ENCODE measurements at places on chromosomes 12 and 14.
A peak's percentile ranks its signal among the peaks of the same experiment; 100 is the strongest.

DNA sequence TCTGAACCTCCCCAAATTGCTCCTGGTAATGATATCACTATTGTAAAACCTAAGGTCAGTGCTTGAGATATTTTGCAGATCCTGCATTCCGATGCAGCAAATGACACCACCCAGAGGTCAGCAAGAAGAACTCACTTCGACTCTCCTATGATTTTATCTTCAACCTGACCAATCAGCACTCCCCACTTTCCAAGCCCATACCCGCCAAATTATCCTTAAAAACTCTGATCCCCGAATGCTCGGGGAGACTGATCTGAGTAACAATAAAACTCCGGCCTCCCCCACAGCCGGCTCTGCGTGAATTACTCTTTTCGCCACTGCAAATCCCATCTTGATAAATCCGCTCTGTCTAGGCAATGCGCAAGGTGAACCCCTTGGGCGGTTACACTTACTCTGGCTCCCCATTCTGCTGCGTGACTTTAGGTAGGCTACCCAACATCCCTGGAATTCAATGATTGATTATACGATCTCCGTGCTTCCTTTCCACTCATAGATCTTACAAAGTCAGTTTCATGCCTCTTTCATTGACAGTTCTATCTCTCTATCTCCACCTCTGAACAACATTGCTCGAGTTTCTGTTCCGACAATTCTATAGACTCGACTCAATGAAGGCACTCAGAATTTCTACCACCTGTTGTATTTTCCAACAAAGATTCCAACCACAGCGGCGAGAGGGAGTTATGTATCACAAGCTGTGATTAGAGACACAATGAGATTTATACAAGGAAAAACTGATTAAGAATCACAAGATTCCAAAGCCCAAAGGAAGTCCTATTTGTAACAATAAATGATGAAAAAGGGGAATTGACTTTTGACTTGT is 939 bp downstream of the NPC2 start:
- DNase-seq: peak; percentile 51

DNA sequence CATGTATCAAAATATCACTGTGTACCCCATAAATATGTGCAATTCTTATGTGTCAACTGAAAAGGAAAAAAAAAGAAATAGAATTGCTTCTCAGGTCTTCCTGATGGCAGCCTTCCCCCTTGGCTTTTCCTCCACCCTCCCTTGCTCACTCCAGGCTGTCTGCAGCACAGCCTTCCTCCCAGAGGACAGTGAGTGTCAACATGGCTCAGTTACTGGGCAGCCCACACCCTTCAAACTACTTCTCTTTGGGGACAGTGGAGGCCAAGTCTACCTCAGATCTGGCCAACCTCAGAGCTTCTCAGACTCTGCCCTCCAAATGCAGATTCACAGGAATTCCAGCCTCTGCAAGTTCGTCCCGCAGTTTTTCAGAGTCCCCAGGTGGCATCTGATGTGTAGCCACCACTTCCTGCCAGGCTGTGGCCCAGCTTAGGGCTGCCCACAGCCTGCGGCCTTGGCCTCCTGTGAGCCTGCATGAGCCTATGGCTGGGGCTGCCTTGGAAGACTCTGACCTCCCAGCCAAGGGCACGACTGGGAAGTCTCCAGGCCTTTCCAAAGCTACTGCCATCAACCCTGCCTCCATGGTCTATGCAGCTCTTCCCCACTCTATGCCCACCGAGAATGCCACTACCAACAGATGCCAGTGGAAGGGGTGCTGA is 148.0 kb upstream of the PWP1 start:
- no peak for DNase-seq

- DNase-seq: no peak
Observed at GRCh38 chr12:124385219-124385969, 90.5 kb downstream of the RFLNA start.

DNA sequence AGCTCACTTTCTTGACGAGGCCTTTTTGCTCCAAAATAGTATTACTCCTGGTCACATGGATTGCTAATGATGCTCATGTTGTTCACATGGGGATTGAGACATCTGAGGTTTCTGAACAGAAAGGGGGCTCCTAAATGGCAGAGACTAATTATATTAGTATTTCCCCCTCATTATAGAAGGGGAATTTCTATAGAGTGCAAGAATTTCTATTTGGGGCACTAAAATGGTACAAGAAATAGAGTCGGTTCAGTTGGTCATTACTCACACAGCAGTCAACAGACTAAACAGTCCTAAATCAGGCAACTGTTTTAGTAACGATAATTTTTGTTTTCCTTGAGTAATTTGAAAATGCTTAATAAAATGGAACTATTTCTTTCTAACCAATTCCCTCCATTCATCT is 108.9 kb downstream of the DACT1 start:
- DNase-seq: no peak

- DNase-seq: no peak
Observed at GRCh38 chr14:31127690-31128089, 79.9 kb downstream of the HECTD1 start.

DNA sequence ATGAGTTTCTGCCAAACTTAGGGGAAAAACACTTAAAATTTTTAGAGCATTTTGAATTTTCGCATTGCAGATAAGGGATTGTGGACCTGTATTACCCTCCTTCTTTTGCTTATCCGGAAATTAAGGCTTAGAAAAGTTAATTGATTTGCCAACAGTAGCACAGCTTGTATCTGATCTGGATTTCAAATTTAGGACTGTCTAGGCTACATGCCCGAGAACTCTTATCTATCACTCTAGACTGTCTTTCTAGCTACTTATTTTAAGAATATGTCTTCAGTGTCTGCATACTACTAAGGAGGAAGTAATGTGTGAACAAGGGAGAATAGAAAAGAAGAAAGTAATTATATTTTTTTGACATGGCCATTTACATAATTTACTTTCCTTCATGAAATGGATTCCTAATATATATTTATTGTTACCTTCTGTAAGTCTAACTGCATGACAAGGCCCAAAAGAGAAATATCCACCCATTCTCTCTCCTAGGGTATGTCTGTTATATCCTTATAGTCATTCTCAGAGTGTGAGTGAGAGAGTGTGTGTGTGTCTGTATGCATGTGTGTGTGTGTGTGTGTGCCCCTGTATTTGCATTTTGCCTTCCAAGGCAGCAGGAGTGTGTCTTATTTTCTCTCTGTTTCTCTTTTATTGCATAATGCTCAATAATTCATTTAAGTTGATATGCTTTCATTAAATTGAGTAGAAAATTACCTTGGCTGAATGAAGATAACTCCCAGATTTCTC is 132.1 kb downstream of the SLC5A8 start:
- DNase-seq: no peak

GRCh38 chr14:70943838-70944237 is 36.6 kb downstream of the PCNX1 start:
- DNase-seq: no peak

- no peak for DNase-seq
Observed at GRCh38 chr14:51041883-51042282, 53.0 kb downstream of the TRIM9 start.

DNA sequence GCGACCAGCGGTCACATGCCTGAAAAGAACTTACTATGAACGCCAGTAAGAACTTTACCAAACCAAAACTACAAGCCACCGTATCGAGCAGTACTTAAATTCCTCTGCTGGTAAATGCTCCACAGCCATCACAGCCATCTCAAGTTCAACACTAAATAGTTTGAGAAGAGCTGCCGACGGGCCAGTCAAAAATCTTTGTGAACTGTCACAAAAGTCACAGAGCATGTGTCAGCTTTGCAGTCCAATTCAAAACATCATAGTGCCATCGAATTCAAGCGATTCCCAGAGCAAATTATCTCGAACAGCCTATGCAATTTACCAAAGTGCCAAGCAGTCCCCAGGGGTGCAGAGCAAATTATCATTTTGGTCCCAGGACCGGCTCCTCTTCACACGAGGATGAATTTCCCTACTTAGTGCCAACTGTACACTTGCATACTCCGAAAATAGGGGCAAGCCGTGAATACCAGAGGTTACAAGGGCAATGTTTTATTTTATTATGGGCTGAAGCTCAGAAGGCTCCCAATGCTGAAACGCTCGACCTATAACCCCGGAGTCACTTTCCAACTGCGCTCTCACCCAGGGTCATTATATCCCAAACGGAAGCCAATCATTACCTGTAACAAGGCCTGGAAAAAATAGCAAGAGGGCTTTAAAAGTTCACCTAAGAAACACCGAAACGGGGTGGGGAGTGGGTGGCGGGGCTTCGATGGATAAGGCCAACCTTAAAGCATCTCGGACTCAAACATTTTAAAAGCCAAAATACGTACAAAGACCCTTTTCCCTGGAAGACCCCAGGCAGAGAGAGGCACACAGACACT is 1.1 kb downstream of the LRP6 start:
- peak; percentile 51 for DNase-seq

DNA sequence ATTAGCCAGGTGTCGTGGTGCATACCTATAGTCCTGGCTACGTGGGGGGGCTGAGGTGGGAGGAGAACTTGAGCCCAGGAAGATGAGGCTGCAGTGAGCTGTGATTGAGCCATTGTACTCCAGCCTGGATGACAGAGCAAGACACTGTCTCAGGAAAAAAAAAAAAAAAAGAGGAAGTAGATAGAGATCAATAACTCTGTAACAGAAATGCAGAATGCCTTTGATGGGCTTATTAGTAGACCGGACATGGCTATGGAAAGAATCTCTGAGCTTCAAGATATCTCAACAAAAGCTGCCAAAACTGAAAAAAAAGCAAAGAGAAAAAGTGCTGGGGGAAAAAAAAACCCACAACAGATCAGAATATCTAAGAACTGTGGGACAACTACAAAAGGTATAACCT is 37.5 kb downstream of the GPR68 start:
- no peak for DNase-seq

GRCh38 chr14:100262545-100262944 is 23.6 kb downstream of the YY1 start:
- no peak for DNase-seq

DNA sequence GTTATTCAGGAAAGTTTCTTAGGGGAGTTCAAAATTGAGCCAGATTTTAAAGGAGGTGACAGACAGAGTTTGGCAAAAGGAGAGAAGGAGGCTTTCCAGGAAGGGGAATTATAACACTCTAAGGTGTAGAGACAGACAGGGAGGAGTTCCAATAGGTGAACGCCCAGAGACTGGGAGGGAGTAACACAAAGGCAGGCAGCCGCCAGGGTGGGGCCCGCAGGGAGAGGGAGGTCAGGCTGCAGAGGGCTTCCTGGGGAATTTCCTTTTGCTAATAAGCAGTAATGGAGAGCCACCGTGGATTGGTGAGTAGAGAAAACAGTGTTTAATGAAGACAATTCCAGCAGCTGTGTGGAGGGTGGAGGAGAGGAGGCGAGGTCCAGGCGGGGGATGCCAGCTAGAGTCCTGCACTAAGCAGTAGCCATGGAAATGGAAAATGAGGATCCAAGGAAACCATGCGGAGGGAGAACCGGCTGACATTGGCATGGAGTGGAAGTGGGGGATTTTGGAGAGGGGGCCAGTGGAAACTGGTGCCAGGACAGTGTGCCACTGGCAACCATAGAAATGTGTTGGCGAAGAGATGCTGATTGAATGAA is 22.2 kb downstream of the GRIN2B start:
- DNase-seq: no peak

GRCh38 chr12:19518209-19518608 is 78.9 kb downstream of the AEBP2 start:
- no peak for DNase-seq

GRCh38 chr12:121773011-121773777 is 20.3 kb downstream of the RHOF start:
- peak; percentile 91 for DNase-seq

- no peak for DNase-seq
Observed at GRCh38 chr12:94048757-94049156, 99.6 kb upstream of the PLXNC1 start.

GRCh38 chr12:87988534-87988933 is 40.7 kb downstream of the C12orf50 start:
- DNase-seq: no peak

DNA sequence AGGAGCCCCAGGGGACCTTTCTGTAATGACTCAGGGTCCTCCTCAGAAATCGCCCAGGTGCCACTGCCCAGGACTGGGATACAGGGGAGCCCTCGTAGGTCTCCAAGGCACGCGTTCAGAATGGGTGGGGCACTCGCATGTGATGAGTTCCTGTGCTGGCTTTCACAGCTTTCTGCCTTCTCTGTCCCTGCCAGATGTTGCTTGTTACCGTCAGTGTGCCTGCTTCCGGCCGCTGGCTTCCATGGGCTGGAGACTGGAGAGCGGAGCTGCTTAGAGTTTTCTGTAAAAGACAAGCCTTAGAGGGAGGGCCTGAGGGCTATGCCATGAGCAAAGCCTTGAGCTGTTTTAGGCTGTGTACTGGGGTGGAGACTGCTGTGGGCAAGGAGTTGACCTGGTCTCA is 75.0 kb upstream of the SLC24A4 start:
- no peak for DNase-seq

GRCh38 chr12:119949145-119949544 is 39.9 kb upstream of the BICDL1 start:
- no peak for DNase-seq

DNA sequence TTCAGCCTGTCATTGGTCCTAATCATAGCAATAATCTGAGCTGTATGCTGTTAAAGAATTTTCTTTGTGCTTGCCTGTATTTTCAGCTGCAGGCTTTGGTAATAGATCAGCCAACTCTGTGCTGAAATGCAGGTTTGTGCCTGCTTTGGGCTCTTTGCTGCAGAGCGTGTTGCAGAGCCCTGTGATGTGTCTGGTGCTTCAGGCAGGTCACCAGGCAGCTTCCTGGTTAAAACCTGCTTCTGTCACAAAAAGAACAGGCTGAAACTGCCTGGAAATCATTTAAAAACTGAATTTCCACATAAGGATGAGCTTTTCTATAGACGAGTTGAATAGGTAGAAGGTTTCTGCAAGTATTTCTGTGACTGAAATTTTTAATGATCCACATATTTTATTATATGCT is 3.1 kb downstream of the DIP2B start:
- no peak for DNase-seq

GRCh38 chr12:64528616-64529015 is 76.7 kb downstream of the TBK1 start:
- DNase-seq: no peak
